Activated CD4-positive, alpha-beta T cell treated with anti-CD3 and anti-CD28 coated beads for 1 hour (primary cell): ENCODE measurements at places on chromosomes 7 and 10.

GRCh38 chr10:33253411-33253810 lies 81.1 kb downstream of the NRP1 start:
- no peak for DNase-seq

DNA sequence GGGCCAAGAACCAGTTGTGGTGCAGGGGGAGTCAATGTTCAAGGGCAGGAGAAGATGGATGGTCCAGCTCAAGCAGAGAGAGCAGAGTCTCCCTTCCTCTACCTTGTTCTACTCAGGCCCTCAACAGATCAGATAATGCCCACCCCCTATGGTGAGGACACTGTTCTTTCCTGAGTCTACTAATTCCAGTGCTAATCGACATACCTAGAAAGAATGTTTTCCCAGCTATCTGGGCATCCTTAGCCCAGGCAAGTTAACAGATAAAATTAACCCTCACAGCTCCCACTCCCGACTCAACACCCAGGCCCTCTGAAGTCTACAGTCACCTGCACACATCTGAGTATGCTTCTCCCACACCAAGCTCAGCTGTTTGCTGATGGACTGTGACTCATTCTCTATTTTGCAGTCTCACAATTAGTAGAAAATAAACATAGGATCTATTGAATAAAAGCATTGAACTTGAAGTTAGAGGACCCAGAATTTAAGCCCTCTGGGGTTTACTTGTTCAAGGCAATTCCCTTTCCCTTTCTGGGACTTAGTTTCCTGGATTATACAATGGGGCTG lies 17.1 kb downstream of the COL13A1 start:
- DNase-seq: no peak

GRCh38 chr10:62763155-62763554 lies 41.4 kb upstream of the ADO start:
- no peak for DNase-seq

DNA sequence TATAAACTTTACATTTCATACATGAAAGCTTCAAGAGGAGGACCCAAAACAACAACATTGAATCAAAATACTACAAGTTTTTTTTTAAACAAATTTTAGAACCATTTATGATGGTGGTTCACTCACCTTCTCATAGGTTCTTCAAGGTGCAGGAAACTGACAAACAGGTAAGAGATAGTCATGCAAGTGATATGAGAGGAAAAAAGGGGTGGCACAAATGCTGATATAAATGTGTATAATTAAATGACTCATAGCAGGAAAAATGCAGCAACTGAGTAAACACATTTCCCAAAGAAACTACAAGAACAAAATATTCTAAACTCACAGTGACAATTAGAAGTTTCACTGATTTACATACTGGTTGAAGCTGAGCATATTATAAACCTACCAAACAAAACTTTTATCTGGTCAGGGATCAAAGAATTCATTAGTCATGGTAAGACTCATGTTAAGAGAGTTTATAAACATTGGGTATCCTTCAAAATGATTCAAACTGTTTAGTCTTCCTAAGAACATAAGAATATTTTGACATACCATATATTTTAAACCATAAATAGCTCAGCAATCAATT lies 14.1 kb downstream of the ZWINT start:
- DNase-seq: no peak

GRCh38 chr10:110648692-110649346 lies 4.7 kb downstream of the RBM20 start:
- DNase-seq: no peak

DNA sequence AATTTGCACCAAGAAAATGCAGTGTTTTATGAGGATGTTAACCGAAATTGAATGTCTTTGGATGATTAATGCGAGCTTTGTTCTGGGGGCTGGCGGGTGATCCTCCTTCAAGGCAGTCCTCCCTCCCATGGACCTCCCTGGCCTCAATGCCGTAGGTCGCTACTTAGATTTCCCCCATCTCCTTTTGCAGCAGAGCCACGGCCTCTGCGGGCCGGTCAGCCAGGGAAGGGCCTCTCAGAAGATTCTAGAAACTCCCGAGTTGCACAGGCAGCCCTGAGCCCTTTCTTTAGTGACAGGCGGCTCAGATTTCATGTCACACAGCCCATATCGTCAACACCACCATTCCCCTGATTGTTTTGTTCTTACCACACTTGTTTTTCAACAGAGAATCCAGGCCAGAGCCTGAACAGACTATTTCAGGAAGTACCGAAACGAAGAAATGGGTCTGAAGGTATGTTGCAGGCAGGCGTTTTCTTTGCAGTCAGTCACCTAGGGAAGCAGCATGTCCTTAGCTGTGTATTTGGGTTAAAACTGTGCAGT lies 88.2 kb upstream of the SH2B2 start:
- DNase-seq: no peak

GRCh38 chr7:143728333-143728862 lies 29.1 kb downstream of the CTAGE6 start:
- no peak for DNase-seq

GRCh38 chr10:97870990-97871389 lies 21.3 kb downstream of the GOLGA7B start:
- no peak for DNase-seq

GRCh38 chr10:12390733-12391132 lies 41.4 kb downstream of the CAMK1D start:
- DNase-seq: no peak

DNA sequence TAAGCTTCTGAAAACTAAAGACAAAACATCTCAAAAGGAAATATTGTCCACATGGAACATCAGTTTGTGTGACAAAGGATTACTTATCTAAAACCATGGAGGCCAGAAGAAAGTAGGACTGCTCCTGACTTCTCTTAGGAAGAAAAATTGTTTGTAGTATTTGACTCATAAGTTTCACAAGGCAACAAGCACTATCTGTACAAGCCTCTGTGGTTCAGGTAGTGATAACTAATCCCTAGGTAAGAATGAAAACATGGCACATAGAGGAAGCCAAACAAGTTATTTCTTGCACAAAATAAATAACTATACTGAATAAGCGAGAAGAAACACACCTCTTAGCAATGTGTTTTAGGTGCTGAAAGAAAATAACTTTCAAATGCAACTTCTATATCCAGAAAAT lies 30.3 kb downstream of the TFPI2 start:
- DNase-seq: no peak

- no peak for DNase-seq
Observed at GRCh38 chr10:11186374-11186773, 168.7 kb downstream of the CELF2 start.

DNA sequence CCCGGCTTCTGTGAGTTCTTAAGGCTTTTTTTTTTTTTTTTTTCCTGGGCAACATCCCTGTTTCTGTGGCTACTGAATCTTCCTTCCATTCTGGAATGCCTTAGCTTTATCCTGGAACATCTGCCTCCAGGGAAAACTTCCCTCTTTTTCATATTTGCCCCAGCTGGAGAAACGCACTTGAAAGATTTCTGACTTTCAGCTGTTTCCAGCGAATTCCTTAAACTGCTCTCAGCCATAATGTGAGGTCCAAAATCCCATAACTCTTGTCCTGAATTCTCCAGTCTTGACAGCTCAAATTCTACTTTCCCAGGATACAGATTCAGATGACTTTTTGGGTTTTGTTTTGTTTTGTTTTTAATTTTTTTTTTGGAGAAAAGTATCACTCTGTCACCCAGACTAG lies 263.6 kb upstream of the AUTS2 start:
- no peak for DNase-seq

DNA sequence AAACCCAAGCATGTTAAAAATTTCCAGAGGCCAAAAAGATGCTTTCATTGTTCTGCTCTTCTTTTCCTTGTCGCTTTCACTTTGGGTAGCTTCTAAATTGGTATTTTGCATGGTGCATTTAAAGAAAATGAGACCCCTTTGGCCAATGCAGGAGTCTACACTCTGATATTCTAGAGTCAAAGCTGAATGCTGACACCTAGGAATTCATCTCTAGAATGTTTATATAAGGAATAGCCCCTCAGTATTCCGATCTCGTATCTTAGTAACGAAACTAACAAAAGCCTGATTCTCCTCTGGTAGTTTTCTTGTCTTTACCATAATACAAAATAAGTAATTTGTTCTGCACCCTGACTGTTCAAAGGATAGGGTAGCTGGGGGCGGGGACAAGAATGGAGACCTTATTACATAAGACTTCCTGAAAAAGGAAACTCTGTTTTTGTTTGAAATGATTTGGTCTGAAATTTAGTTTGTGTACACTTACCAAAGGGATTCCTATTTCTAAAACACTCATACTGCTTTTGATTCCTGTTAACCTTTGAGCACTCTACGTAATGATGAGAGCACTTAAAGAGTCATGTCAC lies 17.1 kb downstream of the IKZF1 start:
- no peak for DNase-seq

DNA sequence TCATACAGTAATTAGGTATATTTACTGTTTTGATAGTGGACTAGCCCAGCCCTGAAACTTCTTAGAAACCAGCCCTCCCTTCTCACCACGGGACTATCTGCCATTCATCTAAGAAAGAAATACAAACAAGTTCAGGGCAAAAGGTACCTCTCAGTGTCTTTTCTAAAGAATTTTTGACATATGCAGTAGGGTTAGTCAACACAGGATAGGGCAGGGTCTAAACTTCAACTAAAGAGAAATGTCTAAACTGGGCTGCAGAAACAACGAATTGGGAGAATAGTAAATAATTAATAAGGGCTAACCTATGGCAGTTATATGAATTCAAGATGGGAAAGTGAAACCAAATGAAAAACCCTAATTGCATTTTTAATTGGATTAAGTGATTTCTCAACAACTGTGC lies 496.6 kb downstream of the INHBA start:
- no peak for DNase-seq

GRCh38 chr10:114974625-114975024 lies 36.6 kb downstream of the TRUB1 start:
- no peak for DNase-seq

GRCh38 chr10:112195224-112195623 lies 11.7 kb upstream of the GPAM start:
- DNase-seq: no peak

DNA sequence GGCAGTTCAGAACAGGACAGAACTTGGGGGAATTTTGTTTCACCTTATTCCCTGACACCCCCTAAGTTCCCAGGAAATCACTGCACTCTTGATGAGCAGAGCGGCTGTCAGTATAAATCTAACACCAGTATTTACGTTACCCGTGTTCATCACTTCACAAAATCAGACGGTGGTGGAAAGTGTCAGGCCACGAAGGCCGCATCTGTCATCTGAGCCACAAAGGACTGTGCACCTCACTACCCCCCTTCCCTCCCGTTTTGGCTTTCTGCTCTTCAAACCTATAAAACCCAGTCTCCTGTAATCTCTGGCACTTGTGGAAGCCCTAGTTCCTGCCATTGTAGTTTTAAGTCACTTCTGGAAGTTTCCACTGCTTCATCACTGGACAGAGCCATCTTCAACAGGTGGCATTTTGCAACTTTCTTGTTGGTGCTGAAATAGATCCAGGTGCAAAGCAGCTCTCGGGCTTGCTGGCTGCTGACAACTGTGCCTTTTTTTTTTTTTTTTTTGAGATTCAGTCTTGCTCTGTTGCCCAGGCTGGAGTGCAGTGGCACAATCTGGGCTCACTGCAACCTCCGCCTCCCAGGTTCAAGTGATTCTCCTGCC lies 9.5 kb downstream of the ZFAND2A start:
- no peak for DNase-seq

DNA sequence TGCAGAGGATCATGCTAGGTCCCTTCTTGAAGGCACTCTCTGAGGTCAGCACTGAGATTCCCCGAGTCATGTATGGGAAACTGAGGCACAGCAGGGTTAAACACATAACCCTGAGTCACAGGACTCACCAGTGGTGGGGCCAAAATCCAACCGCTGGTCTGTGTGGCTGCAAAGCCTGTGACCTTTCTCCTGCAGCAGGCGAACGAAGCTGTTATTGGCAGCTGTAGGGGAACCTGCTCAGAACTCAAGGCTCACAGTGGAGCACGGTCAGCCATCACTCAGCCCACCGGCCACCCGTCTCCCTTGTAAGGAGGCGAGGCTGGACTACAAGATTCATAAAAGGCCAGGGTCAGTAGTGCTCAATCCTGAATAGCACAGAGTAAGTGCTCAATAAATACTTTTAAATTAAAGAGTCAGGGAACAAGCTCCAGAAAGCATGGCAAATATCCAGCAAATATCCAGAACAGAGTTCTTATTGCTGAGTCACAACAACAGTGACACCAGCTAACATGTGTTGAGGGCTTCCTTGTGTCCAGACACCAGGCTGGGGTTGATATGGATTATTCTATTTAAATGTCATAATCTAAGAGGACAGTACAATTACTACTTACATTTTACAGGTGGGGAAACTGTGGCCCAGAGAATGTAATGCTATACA lies 34.9 kb downstream of the CHST15 start:
- DNase-seq: no peak

DNA sequence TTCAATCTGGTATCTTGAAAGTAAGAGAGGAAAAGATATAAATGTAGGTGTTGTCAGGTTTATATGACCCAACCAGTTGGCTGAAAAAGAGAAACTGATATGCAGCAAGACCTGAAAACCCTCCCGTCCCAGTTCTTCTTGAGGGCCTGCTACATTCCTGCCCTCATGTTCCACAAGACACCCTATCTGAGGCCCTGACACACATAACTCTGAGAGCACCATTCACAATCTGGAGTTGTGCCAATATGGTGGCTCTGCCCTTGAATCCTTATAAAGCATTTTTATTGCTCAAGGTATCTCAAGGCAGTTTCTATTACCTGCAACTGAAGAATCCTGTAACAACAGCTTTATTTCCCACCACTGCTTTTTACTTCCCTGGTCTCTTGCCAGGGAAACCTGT lies 17.0 kb downstream of the XPNPEP1 start:
- DNase-seq: no peak

GRCh38 chr10:3978761-3979160 lies 193.8 kb upstream of the KLF6 start:
- DNase-seq: no peak

DNA sequence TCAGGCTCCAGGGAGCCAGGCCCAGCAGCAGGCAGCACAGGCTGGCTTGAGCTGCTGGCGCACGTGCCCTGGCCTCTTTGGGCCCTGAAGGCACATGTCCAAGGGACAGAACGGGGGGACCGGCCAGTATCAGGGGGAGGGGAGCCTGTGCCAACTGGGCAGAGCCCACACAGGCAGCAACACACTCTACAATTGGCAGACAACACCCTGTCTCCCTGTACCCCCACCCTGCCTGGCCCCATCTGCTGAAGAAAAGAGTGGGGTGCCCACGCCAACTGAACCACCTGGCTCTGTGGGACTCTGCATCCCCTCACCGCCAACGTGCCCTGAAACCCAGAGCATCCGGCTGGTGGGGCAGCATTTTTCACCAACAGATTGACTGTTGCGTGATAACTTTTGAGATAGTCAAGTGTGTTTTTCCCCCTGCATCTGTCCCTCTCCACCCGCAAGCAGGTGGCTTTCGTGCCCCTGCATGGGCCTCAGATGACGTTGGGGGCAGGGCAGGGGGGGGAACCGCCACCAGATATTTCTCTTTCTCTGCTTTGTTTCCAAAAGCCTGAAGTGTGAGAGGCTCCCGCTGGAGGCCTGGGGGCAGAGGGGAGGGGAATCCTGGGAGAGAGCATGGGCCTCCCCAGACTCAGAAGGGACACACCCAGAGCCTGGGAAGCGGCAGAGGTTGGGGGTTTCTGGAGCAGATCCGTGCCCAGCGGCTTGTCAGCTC lies 21.8 kb downstream of the SLIT1 start:
- no peak for DNase-seq
